ENCODE measurements at places on chromosomes 16 and 17.

- no peak for DNase-seq
These were observed 36.0 kb downstream of the WSCD1 start for GRCh38 chr17:6106212-6106611.

- DNase-seq, result no peak
These were observed 3.7 kb upstream of the NLK start for GRCh38 chr17:28038802-28039201.

DNA sequence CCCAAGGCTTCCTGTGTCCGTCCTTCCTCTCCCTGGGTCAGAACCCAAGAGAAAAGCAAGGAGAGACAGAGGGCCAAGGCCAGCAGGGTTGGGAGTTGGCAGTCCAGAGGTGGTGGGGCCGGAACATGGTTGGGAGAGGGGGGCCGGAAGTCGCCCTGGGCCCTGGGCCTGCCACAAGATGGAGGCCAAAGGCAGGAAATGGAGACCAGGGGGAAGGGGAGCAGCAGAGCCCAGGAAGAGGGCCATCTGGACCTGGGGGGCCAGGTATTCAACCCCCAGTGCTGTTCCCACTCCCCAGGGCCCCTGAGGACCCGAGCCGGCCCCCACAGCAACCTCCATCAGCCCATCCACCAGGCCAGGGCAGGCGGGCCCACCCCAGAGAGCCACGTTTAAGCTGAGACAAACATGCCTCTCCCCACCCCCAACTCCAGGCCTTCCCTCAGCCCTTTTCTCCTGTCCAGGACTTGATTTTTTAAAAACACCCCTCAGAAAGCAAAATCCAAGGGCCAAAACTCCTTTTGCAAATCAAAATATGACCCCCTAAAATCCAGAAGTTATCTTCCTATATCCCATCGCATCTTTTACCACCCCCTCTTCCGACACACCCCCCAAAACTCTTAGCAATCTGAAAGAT lies 4.4 kb upstream of the BCL6B start:
- DNase-seq, result no peak

DNA sequence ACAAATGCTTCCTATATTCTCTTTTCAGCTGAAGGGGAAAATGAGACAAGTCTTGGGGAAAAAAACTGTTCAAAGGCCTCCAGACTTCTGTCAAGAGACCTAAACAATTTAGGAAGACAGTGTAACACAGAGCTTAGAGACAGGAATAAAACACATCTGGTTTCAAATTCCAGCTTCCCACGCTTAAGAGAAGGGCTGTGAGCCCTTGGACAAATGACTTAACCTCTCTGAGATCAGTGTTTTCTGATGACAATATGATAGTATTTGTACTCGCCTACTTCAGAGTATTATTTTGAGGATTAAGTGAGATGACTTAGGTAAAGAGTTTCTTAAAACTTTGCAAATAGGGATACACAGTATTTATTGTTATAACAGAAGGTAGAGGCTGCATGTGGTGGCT lies 29.5 kb downstream of the SMURF2 start:
- DNase-seq, result no peak

- no peak for DNase-seq
These were observed 18.5 kb downstream of the SBK1 start for GRCh38 chr16:28310796-28311195.

DNA sequence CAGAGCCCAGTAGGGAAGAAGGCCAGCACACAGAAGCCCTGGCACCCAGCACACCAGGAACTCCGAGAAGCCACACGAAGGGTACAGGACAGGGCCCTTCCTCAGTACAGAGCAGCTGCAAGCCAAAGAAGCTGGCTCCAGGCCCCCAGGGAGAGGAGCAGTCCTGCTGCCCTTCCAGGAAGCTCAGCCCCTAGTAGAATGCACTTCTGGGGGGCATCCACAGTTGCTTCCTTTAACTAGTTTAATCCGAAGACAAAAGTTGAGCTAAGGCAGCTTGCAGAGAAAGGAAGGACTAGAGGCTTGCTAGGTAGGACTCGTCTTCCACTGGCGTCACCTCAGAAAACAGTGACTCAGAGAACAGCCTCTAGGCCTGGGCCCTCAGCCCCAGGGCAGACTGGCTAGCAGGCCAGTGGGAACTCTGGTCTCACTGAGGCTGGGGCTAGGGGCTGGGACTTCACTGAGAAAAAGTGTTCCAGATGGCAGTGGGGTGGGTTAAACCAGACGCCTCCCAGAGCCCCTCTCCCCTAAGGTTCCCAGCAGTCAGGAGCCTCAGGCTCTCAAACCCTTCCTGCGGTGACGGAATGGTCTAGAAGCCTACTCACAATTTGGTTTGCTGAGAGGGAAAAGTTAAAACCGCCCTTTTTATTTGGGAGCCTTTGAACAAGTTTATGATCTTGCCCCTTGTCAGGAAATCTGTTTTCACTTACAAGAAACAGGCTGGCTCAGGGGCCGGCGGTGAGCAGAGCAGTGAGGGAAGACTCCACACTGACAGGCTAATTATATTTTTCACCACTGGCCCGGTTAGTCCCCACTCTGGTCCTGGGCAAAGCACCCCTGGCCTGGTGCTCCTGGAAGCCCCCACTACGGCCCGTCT lies 41.4 kb downstream of the ACTG1 start:
- no peak for DNase-seq

Measured in mesenteric fat pad (tissue), 1 donor.